Endodermal cell (in vitro differentiated cells): ENCODE measurements at places on chromosomes 6 and 20.

DNA sequence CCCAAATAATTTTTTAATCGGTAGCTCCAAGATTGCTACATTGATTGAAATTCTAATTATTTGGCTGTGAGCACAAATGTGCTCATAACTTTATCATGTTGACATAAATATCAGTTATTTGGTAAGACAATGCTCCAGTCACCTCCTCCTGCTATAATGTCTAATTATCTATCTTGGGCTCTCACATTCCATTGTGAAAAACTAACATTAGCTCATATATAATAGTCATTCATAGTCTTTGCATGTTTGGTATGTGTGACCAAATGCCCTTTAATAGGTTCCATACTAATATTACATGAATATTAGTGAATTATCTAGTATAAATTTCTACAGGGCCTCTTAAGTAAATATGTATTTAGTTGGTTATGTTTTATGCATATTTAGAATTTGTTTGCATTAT lies 185.6 kb upstream of the MCHR2 start:
- no peak for DNase-seq

- DNase-seq: no peak
Observed at GRCh38 chr6:30820193-30820592, 64.1 kb upstream of the DDR1 start.

GRCh38 chr6:91681296-91681695 lies 1094.4 kb upstream of the MAP3K7 start:
- no peak for DNase-seq

- no peak for DNase-seq
Observed at GRCh38 chr6:30743099-30744053, 889 bp upstream of the FLOT1 start.

- DNase-seq: no peak
Observed at GRCh38 chr20:2022163-2022562, 28.3 kb upstream of the PDYN start.

GRCh38 chr6:49430187-49430586 lies 32.9 kb downstream of the MMUT start:
- DNase-seq: no peak

DNA sequence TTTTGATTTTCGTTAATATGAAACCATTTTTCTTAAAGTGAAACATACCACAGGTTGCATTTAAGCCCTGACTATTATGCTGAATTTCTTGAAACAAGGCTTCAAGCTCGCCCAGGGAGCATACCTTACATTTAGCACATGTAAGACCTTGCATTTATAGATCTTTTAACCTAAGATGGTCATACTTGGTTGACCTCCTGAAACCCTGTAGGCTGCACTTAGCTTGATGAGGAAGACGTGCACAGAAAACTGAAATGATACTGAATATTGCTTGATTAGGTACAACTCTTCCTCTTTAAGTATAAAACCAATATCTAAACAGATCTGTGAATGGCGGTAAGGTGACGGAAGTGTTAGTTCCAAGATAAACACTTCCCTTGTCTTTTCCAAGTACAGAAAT lies 82.2 kb downstream of the CTNNBL1 start:
- no peak for DNase-seq

DNA sequence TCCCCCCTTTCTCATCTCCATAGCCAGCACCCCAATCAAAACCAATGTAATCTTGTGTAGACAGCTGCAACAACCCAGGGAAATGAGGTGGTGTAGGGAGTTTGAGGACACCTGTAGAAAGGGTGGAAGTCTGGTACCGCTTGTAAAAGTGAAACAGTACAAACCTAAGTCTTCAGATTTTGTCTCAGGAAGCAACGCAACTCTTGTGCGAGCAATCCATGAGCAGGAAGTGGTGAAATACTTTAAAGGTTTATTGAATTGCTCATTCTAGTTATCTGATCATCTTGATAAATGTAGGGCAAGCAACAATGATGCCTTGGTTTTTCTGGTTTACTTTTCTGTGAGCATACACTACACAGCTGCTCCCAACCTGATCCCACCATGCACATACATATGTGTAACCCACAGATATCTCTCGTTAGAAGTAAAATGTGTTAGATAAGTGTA lies 71.1 kb upstream of the THEMIS start:
- no peak for DNase-seq

- DNase-seq: no peak
Observed at GRCh38 chr6:82904860-82905259, 160.8 kb downstream of the UBE3D start.

DNA sequence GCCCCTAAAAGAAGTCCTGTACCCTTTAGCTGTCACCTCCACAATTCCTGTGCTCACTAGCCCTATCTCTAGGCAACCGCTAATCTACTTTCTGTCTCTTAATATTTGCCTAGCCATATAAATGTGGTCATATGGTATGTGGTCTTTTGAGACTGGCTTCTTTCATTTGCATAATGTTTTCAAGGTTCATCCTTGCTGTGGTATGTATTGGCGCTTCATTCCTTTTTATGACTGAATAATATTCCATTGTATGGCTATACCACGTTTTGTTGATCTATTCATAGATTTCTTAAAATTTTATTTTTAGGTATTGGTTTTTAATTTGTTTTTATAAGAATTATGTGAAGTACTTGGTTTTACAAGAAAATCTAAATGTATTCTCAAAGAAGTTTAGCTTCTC lies 70.0 kb downstream of the MAP3K4 start:
- DNase-seq: no peak

DNA sequence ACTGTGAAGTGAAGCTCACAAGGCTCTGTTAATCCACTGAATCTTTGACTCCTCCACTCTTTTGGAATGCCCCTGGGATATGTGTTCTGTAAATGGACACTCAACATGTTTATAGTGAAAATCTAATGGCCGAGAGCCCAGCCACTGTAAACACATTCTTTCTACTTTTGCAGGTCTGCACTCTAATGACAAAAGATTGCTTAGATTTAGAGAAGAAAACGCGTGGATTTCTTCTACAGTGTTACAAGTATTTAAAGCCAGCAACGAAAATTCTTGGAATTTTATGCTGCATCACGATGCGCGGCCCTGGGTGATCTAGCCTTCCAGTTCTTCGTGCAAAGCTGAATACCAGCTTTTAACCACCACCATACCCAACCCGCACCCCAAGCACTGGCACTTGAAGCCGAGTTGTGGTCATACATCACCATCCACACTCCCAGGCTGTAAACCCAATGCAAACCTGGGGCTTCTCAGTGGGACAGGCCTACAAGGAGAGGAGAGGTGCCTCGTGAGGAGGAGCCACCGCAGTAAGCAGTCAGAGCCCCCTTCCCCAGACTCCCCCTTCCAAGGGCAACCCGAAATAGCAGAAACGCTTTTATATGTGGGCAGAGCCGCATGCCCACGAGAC lies 3.7 kb upstream of the FOXO3 start:
- no peak for DNase-seq

DNA sequence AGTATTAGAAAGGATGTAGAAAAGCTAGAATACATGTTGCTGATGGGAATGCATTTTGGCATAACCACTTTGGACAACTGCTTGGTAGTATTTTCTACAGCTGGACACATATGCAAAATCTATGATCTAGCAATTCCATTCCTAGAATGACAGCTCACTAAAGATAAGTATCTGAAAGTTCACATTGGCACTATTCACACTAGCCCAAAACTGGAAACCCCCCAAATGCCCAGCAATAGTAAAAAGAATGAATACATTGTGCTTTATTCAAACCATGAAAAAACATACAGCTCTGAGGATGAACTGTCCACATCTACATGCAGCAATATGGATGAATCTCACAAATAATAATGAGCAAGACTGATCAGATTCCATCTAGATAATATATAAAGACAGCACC lies 79.0 kb downstream of the PPP1R3G start:
- DNase-seq: no peak

- no peak for DNase-seq
Observed at GRCh38 chr20:32451340-32451681, 93.2 kb downstream of the ASXL1 start.

DNA sequence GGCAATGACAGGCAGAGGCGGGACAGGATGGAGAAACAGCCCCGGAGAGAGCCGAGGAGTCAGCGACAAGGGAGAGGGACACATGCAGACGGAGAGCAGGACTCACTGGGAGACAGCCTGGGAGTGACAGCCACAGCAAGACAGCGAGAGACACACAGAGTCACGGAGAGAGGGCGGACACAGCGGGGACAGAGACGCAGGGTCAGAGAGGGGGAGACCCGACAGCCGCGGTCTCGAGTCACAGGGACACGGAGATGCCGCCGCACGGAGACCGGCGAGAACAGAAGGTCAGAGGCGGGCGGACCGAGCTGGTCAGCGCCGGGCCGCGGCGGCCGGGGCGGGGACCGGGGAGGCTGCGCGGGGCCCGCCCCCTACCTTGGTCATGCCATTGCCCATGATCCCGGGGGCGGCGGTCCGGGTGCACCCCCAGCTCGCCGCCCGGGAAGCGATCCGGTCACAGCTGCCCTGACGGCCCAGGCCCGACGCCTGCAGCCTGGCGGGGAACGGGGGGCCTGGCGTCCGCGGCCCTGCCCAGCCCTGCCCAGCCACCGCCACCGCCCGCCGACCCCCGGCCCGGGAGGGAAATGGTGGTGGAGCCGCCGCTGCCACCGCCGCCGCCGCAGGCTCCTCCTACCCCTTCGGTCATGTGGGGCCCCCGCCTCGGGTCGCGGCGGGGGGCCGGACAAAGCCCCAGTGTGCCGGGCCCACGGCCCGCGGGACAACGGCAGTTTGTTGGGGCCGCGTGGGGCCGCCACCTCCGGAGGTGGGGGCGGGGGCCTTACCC lies at the start of the genes DUSP15 and TTLL9:
Gene DUSP15 (minus strand): TSS at position 586 of the 784 bp plus-strand sequence. CDS start 190 bp downstream, at position 396.
Gene TTLL9 (plus strand): TSS at position 693 of the 784 bp plus-strand sequence. CDS start 493 bp downstream, outside the sequence.
- peak; percentile 78 for DNase-seq

DNA sequence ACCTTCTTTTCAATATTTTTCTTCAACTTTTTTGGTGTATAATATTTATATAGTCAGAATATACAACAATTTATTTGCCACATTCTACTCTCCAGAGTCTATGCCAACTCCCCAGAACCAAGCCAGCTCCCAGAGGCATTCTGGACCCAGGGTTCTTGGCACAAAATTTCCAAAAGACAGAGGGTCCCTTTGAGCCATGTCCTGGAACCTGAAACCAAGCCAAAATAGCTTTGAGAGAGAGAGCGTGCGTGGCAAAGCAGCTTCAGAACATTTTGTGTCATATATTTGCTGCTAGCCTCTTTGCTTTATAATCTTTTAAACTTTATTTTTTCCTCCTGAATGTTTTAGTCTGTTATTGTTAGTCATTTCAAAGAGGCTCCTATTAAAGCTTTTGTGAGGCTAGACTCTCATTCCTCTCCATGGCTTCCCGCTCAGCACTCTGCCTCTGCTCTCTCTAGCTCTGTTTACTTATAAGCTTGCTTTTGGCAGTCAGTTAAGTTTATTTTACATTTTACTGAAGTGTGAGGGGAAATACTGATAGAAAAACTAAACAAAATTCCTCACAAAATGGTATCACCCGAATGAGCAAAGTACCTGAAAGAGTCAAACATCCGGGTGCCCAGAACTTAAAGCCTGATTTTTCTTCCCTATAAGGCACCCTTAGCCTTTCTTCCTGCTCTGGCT lies 605.1 kb upstream of the ID4 start:
- no peak for DNase-seq

DNA sequence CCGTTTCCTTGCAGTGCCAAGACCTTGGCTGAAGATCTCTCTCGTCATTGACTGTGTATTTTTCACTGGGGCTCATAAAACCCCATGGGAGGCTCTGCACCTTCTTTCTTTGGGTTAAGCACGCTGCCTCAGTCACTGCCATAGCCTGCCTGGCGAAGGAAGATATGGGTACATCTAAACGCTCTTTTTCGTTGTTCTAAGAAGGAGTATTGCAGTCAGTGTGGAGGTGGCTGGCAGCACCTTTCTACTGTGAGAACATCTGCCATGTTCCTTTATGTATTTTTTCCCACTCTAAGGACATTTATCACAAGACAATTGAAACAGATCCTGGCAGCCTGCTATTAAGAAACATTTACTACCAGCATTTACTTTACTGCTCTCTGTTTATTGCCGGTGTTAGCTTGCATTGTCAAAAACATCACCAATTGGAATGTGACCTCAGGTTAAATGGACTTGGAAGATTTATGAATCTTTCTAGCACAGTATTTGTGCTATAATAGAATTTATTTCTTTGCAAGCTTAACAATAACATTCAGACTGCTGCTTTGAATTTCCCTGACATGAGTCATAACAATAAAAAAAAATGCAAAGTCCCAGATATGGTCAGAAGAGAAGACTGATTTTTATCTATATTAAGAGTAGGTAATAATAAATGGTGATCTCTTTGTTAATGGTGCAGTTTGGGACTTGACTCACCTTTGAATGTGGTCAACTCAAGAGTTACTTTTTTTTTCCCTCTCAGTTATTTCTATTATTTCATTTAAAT lies 62.2 kb upstream of the CLDN20 start:
- no peak for DNase-seq

DNA sequence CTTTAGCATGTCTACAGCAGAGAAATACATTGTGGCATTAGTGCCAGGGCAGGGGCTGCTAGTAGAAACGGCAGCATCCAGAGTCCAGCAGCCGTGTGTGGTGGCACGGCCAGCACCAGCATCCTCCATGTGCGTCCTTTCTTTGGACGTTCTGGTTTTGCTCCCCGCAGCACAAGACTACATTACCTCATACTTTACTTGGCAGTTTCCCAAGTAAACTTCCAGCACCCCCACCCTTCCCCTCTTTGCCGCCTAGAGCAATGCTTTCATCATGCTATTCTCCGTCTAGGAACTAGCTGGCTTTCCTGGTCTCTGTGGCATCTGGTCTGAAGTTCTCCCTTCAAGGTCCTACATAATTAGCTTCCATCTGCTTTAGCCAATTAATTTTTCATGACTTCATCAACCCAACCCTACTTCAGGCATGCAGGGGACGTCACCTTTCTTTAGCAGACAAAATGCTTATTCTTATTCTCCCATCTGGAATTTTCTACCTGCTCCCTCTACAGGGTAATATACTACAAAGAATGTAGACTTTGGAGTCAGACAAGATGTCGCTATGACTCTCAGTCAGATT lies 67.6 kb downstream of the BLOC1S5 start:
- no peak for DNase-seq

DNA sequence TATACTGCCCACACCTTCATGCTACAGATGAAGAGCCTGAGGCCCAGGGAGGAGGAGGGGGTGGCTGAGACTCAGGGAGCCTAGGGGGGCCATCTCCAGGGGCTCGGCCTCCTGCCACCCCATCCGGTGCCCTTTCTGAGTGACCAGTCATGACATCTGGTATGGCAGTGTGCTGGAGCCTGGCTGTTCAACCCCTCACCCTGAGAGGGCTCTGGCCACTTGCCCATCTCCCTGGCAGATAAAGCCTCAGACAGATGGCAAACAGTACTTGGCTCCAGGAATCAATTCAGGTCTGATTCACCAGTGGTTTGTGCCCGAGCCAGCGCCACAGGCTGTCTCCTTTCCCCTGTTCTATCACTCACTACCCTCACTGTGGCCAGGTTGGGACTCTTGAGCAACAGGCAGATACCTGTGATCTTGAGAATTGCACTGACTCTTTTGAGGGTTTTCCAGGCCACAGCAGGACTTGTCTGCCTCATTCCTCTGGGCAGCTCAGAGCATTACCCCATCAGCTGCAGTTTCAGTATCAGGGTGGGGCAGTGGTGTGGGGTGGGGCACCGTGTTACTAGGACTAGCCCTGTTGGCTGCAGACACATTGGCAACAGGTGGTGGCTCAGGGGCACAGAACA lies 22.8 kb downstream of the SRSF3 start:
- DNase-seq: no peak

GRCh38 chr6:7156643-7157278 lies 49.0 kb downstream of the RREB1 start:
- DNase-seq: peak; percentile 49
